Cardiac fibroblast (primary cell): ENCODE measurements at places on chromosomes 1 and 21.

DNA sequence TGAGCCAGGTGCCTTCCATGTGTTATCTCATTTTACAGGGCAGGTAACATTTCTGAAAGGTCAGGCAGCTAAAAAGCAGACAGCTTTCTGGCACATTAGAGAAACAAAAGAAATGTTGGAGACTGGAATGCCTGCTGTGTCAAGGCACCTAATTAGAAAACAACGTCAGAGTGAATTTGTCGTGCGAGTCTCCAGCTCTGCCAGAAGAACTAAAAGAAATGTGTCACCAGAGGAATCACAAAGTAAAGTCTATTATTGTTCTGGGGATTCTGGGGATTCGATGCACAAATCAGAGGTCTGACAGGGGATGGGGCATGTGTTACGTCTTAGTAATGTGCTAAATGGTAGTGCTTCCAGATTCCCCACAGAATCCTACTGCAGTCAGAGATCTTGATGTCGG, 89.3 kb downstream of the EDEM3 start:
- no peak for DNase-seq

DNA sequence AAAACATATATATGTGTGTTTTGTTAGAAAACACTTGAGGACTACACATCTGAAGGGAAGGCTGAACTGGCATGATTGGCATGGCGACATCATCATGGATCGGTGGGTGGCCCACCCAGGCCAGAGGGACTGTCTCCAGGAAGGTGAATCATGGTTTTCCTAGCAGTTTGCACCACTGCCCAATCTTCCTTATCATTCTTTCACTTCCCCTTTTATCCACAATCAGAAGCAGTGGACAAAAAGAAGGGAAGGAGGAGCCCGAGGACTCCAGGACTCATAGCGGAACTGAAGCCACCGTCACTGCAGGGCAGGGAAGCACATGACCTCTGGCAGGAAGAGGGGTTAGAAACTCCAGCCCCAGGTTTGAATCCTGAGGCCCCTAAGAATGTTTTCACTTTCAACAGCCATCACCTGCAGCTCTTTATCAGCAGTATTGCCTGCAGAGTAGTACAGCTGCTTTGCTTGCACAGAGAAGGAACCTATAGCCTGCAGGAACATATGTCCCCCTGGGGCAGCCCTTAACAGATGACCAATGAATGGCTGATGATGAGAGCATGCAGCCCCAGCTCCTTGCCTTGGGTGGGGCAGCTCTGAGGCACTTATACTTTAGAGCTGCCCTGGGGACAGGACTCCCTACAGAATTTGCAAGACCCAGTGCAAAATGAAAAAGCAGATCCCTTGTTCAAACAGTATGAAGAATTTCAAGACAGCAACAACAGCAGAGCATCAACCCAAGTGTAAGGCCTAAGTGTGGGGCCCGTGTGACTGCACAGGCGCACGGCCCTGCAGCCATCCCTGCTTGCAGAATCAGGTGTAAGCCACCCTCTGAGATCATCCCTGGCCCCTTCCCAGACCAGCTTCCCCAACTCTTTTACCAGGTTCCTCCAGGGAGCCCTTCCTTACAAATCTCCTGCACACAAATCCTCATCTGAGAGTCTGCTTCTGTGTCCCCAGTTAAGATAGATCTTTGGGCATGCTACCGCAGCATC, 241.8 kb upstream of the IRF2BP2 start:
- peak; percentile 49 for DNase-seq

DNA sequence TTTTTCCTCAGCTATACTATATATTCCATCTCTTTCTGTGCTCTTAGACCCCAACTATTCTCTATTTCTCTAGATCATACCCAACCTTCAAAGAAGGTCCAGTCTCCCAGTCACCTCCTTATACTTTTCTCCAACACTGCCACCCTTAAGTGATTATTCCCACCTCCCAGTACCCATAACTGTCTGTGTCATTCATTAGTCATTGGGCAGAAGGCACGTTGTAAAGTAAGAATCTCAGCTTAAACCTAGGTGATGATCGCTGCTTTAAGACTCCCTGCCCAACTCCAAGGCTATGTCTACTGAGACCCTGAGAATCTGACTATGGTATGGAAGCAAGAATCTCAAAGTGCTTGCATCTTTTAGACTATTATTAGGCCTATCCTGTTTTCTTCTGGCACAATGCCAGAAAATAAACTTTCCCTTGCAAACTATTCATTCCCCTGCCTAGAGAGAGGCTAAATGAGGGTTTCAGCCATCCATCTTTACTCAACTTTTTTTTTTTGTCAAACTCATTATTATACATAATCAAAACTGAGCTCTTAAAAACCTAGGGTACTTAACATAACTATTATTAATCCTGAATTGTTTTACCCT, 174.3 kb upstream of the DPT start:
- DNase-seq, result no peak

- no peak for DNase-seq
Observed at GRCh38 chr1:7292036-7292681, 478.9 kb upstream of the VAMP3 start.

DNA sequence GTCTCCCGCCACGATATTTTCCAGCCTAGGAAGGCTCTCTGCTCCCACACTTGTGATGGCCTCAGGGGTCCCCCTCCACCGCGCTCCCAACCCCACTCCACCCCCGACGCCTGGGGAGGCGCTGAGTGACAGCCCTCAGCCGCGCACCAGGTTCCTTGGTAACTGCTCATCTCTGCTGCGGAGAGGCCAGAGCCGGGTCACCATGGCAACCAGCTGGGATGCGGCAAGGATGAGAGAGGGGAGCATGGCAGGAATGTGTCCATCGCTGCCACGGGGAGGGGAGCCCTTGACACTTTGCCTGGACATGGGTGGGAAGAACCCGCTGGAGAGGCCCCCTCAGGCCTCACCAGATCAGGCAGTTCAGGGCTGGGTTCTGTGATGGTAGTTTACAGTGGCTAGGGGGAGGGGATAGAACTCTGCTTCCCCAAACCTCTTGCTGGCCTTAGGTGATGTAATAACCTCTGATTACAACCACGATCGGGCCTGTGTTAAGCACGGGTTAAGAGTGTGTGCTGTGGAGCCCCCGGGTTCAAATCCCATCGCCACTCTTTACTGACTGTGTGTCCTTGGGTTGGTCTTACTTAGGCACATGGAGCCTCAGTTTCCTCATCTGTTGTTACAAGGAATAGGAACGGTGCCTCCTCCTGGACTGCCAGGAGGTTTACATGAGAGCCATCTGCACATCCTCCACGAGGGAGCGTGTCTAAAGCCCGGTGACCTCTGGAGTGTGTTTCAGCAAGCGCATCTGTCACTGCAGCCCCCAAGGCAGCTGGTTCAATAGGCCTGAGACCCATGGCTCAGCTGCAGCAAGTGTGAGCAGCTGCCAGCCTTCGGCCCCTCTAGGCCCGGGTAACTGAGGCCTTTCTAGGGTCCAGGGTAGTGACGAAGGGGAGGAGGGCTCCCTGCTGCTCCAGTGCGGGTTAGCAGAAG, 6.3 kb downstream of the KIF17 start:
- no peak for DNase-seq

DNA sequence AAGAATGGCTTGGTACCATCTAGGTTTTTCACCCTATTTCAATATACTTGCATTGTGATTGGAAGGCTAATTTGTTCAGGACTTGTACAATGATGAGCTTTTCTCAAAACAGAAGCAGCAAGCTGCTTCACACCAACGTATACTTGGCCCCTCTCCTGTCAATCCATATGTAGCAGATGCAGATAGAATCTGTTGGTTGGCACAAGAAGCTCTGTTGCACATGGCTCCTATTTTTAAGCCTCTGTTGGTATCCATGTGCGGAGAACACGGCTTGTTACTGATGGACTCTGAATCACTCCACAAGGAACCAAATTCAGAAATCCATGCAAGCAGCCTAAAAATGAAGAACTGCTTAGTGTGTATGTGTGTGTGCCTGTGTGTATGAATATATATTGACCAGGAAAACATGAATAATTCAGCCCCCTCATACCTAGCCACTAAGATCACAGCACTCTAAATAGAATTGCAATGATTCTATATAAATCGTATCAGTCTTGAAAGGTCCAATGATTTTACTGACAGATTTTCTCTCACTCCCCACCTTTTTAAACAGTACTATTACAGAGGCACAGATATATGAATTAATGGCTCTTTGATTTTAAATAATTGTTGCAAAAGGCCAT, 258.4 kb upstream of the DPYD start:
- no peak for DNase-seq

- DNase-seq, result no peak
Observed at GRCh38 chr1:174931214-174931613, 68.5 kb upstream of the CACYBP start.

GRCh38 chr1:248844526-248844925, 6.5 kb downstream of the ZNF672 start:
- DNase-seq, result no peak

- no peak for DNase-seq
Observed at GRCh38 chr1:96587222-96587621, 134.4 kb upstream of the PTBP2 start.

DNA sequence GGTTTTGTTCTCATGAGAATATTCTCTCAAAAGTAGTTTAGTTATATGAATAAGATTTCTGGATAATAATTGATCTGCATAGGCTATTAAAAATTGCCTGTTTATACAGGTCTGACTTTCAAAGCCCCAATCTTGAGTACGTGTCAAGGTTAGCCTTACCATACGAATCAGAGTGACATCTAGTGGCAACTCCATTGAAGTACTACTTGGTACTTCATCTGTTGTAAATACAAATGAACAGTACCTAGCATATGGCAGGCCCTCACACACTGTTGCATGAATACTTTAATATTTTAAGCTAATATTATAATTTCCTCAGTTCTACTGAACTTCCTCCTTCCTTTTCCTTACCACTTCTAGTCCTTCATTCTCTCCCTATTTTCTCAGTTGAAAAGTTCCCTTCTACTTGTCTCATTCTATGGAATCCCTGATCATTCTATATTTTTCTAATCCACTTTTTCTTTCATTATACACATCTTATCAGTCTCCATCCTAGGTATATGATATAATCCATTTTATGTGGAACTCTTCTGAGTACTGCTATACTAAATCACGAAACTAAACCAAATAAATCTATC, 101.2 kb downstream of the AKT3 start:
- peak; percentile 90 for DNase-seq

- peak; percentile 19 for DNase-seq
Observed at GRCh38 chr21:18138507-18138906, 106.1 kb upstream of the CHODL start.

GRCh38 chr1:187070076-187070475, 241.3 kb downstream of the PLA2G4A start:
- DNase-seq, result no peak

DNA sequence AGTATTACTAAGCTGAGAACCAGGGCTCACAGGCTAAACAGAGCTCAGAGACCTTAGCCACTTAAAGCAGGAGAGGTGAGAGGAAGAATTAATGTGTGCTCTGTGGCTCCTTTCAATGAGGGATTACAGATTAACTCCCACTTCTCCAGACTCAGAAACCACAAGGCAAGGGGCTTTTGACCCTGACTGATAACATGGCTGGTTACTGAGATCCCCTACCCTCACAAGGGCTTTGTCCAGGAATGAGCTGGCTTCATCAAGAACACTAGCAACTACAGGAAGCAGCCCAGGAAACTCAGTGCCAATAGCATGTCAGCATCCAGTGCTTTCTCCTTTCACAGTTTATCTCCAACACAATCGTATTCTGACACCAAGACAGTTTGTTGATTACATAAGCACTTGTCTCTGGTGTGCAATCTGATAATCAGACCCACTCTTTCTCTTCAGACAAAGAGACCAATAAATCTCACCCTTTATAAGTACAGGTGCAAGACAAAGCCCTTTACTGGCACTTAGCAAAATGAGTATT, 38.8 kb downstream of the ERI3 start:
- no peak for DNase-seq

DNA sequence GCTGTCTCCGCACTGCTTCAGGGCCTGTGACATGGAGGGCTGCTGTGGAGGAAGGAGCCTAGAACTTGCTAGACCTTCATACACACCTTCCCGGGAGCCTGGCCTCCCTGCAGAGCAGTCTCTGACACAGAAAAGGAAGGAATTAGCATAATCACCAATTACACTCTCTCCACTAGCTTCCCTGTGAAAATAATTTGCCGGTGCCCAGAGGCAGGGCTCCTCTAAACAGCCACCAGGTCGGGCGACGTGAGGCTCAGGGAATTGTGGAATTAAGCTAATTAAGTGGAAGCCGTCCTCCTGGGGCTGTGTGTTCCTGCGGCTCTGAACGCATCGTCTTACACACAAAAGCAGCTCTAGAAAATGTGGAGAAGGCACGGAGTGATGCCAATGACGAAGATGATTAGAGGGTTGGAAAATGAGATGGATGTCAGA, 82.6 kb downstream of the NENF start:
- no peak for DNase-seq

- peak; percentile 37 for DNase-seq
Observed at GRCh38 chr1:234629026-234629425, 19.0 kb upstream of the IRF2BP2 start.

GRCh38 chr1:114299331-114299975, 145.8 kb upstream of the SYT6 start:
- no peak for DNase-seq

DNA sequence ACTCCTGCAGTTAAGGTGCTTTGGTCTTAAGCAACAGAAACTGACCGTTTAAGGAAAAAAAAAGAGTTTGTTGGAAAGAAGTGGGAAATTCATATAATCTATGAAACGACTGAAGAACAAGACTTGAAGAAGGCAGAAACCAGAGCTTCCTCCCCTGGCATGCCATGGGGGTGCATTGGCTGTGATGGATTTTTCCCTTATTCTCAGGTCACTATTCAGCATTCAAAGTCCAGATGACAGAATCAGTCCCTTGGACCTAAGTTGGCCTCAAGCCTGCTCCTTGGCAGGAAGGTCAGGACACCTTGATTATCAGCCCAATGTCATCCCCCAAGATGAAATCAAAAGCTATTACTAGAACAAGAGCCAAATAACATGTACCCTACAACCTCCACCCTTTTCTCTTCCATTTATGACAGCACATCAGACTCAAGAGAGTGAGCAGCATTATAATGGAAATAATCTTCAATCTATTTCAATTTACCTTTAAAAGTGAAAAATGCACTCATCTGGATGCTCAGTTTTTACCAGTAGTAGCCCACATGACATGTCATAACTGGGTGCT, 15.8 kb upstream of the TMEM9 start:
- DNase-seq, result no peak

GRCh38 chr21:38956007-38956406, 150.3 kb downstream of the ETS2 start:
- DNase-seq, result no peak

DNA sequence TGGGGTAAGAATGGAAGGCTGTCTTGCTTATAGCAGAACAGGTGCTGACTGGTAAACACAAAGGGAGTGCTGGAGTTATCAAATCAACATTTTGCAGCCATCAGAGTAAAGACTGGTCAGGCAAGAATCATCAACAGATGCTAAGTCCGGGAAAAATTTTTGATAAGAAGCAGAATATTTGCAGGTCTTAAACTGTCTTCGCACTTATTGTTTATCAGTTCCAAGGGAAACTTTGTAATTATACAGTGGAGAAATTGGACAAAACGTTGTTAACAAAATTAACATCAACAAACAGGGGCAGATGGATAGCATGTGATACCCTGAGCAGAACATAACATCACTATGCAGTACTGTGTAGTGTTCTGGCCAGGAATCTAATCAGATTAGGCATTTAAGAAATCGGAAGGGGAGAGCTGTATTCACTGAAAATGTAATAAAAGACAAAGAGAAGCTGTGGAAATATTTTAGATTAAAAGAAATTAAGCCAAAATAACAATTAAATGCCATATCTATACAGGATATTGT, 127.1 kb downstream of the DAB1 start:
- DNase-seq, result no peak

GRCh38 chr1:155831279-155831976, 25.6 kb downstream of the GON4L start:
- DNase-seq, result no peak

GRCh38 chr1:203944651-203945404, 83.4 kb downstream of the SNRPE start:
- no peak for DNase-seq
